ENCODE measurements at places on chromosomes 2 and 18.
A peak's percentile ranks its signal among the peaks of the same experiment; 100 is the strongest.

DNA sequence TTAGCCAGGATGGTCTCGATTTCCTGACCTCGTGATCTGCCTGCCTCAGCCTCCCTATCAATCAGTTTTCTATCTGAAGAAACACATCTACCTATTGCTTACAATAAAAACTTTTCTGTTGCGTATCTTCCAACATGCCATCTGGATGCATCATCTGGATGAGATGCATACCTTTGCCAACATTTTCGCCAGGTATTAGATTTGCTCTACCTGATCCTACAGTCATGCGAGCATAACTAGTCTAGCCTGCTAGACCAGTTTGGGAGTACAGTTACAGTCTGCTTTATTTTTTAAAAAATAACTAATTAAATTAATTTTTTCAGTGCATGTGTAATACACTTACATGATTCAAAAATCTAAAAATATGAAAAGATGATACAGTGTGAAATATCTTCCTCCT lies 334.0 kb upstream of the MEX3C start:
- no peak for DNase-seq

- peak; percentile 31 for DNase-seq
These were observed 680 bp downstream of the CTDSP1 start for GRCh38 chr2:218400167-218400929.

DNA sequence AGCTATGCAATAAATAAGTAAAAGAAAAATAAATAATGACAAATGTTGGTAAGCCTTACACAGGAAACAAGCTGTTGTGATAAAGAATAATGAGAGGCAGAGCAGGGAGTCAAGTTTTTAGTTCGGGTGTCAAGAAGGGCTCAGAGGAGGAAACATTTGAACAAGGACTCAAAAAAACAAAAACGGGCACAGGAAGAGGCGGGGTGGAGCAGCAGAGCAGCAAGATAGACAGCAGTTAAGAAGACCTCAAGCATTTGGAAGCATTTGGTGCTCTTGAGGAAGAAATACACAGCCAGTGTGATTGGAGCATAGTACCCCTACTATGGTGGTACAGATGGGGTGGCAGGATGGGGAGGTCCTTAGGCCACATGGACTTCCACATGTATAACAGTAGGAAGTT lies 2.8 kb downstream of the TMEM169 start:
- DNase-seq = no peak

- DNase-seq = peak; percentile 57
These were observed 27.7 kb upstream of the MAPRE3 start for GRCh38 chr2:26942543-26943295.

DNA sequence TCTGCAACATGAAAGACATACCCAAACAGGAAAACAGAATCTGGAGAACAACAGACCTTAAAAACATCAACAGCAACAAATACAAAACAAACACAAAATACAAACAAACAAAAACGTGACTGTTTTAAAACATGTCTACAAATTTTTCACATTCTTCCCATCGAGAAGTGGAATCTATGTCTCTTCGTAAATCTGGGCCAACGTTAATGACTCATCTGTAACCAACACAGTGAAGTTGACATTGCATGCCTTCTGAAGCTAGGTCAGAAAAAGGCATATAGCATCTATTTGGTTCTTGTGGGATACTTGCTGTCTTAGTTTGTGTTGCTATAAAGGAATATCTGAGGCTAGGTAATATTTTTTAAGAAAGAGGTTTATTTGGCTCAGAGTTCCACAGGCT lies 269.0 kb upstream of the FBXO11 start:
- no peak for DNase-seq

DNA sequence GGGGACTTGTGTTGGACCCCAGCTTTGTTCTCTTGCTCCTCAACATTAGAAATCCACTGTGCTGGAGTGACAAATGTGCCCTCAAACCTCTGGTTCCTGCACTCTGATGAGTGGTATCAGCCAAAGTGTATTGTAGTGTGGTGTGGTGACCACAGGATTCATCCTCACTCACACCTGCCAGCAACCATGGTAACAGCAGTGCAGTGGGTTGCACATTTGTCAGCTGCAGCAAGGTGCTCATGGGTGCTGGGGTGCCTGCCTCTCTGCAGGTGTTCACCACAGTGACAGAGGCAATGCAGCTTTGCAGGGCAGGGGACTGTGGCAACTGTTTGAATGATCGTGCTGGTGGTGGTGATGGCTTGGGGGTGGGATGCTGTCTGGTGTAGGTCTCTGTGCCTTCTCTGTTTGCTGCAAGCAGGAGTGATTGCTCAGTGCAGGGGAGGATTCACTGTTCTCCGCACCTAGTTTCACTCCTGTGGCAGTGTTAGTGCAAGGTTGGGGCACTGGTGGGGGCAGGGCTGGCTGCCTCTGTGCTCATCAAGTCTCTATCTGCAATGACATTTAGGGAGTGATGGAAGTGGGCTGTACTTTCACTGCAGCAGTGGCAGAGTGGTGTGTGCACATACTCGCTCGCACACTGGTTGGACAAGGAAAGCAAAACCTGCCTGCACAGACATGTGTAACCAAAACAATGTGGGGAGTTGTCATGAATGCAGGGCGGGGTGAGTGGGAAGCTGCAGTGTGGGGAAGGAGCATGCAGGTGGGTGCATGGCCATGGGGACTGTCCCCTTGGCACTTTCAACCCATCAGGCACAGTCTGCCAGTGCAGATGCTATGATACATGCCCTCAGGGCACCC lies 301.1 kb downstream of the PIK3C3 start:
- DNase-seq = no peak

DNA sequence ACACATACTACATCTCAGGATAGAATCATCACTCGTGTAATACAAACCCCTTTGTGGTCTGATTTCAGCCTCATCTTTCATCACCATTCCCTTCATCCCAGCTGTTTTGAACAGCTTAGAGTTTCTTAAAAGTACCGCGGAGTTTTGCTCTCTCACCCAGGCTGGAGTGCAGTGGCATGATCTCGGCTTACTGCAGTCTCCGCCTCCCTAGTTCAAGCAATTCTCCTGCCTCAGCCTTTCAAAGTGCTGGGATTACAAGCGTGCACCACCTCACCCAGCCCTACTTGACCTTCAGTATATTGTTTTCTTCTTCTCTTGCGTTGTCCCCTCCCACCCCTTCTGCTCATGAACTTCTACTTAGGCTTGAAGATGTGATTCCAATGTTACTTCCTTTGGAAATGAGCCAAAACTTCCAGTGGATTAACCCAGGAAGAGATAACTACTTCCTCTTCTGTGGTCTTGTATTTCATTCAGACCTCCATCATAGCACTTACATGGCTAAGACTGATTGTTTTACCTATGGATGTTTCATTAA lies 15.8 kb downstream of the ERLEC1 start:
- DNase-seq = no peak

DNA sequence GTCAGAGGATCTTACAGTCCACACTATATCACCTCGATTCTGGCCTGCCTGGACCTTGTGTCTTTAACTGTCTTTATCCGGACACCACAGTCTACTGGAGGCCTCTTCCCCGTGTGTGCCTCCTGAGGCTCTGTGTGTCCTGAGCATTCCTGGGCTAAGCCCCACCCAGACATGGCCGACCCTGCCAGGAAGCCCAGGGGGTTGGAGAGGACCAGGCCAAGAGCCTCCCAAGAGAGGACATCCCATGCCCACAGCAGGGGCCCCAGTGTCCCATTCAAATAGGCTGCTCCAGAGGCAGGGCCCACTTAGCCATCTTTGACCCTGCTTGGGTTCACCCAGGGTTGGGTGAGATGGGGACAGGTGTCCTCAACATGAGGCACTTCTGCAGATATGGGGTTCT lies 84.7 kb upstream of the OTOS start:
- no peak for DNase-seq

- DNase-seq = no peak
These were observed 18.0 kb downstream of the MALL start for GRCh38 chr2:110097506-110098220.
